ENCODE measurements at places on chromosomes 7 and 10.

DNA sequence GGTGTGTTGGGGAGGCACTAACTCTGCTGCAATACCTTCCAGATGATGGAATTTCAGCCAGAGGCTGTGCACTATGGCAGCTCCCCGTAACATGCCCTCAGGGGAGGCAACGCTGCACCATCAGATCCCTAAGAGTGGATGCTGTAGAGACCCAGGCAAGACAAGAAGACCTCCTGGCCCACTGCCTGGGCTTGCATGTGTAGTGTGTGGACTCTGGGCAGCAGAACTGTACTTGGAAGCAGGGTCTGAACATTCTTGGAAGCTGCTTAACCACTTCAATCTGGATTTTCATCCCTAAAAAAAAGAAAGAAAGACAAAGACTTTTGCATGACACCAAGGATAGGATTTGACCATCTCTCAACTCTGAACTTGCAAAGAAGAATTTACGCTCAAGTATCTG, 297.5 kb upstream of the NRP1 start:
- no peak for DNase-seq

- peak; percentile 83 for DNase-seq
Measured at GRCh38 chr10:13074563-13075451, 25.2 kb upstream of the OPTN start.

GRCh38 chr10:132102071-132102716, 36.4 kb downstream of the JAKMIP3 start:
- no peak for DNase-seq

DNA sequence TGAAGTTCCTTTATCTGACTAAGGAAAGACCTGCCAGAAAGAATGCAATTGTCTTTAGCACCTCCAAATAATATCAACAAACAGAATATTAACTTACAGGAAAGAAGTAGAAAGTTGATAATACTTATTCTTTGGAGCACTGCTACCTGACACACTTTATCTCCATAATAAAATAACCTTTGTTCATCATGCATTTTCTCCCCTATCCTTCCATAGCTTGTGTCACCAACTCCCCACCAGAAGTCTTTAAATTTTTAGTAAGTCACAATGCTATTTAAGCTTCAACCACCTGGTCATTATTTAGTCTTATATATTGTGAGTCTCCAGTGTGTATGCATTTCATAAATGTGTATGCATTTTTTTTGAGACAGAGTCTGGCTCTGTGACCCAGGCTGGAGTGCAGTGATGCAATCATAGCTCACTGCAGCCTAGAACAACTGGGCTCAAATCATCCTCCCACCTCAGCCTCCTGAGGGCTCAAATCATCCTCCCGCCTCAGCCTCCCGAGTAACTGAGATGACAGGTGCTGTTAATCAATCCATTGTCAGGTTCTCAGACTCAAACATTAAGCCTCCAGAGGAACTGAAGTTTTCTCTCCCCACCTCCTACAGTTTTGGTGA, 7.3 kb upstream of the CYP3A43 start:
- no peak for DNase-seq

GRCh38 chr7:158726277-158726807, 21.7 kb upstream of the NCAPG2 start:
- DNase-seq, result no peak

- DNase-seq, result no peak
Measured at GRCh38 chr10:133460208-133460769, 6.5 kb downstream of the SCART1 start.

DNA sequence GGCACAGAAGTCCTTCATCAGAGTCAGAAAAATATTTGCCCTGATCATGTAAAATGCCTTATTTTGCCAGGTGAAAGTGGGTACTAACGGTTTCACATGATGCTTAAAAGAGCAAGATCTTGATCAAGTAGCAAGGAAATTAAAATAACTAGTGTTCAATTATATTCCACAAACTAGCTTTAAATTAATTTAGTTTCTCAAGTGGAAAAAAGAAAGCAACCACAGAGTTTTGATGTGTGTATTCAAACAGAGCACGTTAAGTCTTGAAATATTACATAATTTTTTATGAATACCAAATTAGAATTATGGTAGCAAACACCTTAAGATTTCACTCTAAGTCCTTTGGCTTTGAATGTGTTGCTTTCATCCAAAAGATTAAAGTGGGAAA, 47.3 kb downstream of the PIP4K2A start:
- no peak for DNase-seq

GRCh38 chr7:44536090-44536489, 5.0 kb downstream of the NPC1L1 start:
- no peak for DNase-seq

GRCh38 chr10:117884592-117884991, 162.1 kb downstream of the RAB11FIP2 start:
- DNase-seq, result no peak

GRCh38 chr10:52617346-52617745, 155.2 kb downstream of the MBL2 start:
- DNase-seq, result no peak

GRCh38 chr7:73941836-73942551, 81.0 kb downstream of the TMEM270 start:
- no peak for DNase-seq

DNA sequence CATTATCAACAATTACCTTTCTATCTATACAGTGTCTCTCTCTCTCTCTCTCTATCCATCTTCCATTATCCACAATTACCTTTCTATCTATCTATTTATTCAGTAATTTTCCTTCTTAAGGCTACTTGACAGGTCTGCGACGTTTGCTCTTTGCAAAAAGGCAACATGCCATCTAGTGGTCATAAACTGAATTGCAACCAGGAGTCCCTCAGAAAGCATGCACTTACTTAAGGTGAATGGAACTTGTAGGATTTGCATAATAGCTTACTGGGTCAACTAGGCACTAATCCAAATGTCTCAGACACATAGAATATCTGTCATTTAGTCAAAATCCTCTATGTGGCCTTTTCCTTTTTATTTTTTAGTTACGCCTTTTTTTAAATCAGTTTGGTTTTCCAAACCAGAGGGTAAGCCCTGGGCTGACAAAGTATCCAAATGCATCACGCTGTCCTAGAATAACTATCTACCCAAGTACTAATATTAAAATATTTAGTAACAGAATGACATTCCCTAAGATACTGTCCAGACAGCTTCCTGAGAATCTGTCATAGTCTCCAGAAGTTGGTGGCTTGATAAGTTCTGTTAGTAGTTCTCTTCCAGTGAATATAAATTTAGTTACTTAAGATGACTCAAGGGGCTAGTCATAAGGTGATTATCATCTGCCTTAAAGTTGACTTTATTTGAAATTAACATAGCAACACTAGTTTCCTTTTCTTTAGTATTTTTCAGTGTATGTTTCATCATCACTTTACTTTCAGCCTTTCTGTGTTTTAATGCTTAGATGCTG, 208.3 kb downstream of the PPP1R3A start:
- DNase-seq, result peak; percentile 45

DNA sequence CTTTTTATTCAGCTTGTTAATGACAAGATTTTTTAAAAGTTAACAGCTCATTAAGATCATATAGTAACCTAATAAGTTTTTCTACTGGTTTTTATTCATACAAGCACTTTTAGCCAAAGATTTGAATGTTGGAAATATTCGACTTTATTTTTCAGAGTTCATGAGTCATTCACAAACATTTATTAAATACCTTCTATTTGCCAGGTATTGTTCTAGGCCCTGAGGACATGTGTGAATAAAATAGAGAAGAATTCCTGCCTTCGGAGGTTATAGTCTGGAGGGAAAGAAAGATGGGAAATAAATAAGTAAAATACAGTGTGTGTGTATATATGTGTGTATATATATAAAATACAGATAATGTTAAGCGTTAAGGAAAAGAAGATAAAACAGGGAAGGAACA, 31.5 kb downstream of the BTAF1 start:
- DNase-seq, result no peak

DNA sequence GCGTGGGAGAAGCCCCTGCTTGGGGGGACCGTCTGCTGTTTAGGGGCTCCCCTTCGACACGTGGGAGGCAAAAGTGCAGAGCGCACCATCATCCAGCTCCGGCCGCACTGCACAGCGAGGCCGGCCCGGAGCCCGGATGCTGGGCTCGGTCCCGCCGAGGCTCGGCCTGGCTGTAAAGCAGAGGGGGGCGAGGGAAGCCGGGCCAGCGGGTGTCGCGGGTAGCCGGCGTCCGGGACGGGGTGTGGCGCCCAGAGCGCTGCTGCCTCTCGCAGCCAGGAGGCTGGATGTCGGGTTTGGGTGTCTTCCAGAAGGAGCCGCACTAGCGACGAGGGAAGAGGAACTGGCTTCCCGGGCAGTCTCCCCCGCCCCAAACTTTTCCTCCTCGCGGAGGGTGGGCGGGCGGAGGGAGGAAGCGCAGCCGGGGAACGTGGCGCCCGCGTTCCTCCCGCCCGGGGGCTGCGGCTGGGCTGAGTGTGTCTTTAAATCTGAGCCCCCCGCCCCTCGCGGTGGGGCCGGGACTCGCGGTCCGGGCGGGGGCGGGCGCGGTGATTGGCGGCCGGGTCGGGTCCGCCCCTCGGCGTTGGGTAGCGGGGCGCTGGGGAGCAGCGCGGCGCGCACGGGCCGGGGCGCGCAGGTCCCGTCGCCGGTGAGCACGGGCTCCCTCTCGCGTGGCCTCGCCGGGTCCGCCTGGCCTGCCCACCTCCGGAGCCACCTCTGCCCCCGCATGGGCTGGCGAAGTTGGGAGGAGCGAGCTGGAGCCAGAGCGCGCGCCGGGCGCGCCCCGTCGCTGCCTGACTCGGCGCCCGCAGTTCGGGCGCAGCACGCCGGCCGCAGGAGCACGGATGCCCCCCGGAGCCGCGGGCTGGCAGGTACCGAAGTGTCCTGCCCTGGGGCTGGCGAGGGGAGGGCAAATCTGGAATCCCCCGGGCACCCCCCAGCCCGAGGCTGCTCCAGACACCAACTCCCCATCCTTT, at the start of gene PALD1:
Gene PALD1 (plus strand): TSS at position 577 of the 974 bp plus-strand sequence. CDS start 47,185 bp downstream, outside the sequence.
- DNase-seq, result peak; percentile 49

DNA sequence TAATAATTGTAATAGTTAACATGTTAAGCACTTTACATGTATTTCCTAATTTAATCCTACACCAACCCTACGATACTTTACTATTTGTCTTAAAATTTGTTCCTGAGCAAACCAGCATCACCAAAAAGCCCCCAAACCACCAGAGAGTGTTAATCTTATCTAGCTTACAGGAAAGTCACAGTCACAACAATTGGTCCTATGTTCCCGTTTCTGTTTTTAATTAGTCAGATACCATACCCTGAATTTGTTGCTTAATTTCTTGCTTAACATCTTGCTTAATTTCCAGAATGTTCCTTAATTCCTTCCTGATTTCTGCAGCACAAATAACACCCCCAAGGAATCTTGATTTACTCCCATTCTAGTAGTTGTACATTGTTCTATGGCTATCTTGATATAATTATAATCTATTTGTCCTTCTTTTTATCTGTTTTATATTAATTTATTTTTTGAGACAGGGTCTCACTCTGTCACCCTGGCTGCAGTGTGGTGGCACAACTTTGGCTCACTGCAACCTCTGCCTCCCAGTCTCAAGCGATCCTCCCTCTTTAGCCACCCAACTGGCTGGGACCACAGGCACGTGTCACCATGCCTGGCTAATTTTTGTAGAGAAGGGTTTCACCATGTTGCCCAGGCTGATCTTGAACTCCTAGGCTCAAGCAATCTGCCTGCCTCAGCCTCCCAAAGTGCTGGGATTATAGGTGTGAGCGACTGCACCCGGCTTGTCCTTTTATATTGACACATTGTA, 6.6 kb upstream of the PDSS1 start:
- DNase-seq, result no peak

DNA sequence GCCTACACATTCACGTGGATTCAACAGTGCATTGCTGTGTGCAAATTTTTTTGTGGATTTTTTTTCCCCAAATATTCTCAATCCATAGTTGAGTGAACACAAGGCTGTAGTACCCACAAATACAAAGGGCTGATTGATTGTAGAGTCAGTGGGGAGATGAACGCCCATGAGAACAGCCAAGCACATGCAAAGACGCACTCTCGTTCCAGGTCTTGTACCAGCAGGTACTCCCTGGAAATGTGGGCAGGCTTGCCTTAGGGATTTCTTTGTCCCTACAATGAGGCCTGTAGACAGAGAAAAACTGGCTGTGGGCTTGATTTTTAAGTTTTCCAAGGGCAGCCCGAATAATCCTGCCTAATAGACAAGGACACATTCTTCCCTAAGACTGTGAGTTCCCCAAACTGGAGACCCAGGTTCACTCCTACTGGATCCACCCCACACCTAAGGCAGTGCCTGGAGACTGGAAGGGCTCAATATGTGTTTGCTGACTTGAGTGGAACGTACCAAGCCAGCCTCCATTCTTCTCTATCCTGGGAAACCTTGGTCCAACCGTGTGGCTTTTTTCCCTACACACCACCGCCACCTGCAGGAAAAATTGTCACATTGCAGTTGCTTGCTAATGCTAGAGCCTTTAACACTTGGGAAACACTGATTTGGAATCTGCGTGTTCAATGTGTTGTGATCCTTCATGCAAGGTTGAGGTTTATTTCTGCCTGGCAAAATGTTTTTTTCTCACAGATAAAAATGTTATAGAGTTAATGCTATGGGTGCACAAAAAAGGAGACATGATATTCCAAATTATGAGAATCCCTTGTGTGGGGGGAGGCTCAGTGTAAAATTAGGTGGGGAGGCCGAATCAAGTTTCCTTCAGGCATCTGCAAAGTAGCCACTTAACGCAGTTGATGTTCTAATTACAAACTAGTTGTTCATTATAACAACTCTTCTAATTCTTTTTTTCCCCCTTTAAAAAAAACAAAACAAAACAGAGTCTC, 49.3 kb downstream of the PPP1R17 start:
- peak; percentile 73 for DNase-seq

DNA sequence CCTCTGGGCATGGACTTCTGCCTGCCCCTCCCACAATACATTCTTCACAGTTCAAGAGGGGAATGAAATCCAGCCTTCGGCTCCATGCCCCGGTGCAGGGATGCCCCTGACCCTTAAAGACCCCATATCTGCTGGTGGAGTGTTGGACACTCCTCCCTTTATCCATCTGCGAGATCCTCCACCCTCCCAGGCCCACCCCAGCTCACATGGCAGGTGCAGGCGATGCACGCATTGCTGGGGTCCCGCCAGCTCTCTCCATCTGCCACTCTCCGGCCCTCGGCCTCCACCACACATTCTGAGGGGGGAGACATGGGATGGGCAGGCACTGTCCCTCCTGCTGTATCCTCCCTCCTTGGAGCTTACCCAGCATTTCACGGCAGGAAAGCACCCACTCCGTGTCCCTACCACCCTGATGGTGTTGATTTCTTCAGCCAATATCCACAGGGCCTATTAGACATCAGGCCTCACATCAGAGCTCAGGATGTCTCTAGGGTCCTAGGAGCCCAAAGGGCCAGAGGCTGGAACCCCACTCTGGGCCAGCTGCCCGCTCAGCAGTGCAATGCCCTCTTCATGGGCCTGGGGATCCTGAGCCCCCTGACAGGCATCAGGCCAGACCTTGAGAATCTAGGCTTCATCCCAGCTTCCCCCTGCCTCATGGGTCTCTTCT, 18.3 kb downstream of the ATP6V1F start:
- no peak for DNase-seq

DNA sequence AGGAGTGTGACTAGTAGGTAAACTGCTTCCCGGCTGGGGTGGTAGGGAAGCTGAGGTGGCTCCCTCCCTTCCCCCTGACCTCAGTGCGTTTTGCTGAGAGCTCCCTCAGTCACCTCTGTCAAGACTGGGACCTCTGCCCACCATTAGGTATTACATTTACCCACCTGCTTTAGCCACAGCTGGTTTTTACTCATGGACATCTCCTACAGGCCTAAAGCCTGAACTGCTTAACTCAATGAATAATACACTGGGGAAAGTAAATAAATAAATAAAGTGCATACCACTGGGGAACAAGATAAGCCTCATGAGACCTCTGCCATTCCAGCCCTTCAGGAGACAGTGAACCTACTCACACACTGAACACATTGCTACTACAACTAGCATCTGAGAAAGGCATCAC, 38.9 kb upstream of the CDK13 start:
- DNase-seq, result no peak
